ENCODE measurements at places on chromosomes 1 and 21.

DNA sequence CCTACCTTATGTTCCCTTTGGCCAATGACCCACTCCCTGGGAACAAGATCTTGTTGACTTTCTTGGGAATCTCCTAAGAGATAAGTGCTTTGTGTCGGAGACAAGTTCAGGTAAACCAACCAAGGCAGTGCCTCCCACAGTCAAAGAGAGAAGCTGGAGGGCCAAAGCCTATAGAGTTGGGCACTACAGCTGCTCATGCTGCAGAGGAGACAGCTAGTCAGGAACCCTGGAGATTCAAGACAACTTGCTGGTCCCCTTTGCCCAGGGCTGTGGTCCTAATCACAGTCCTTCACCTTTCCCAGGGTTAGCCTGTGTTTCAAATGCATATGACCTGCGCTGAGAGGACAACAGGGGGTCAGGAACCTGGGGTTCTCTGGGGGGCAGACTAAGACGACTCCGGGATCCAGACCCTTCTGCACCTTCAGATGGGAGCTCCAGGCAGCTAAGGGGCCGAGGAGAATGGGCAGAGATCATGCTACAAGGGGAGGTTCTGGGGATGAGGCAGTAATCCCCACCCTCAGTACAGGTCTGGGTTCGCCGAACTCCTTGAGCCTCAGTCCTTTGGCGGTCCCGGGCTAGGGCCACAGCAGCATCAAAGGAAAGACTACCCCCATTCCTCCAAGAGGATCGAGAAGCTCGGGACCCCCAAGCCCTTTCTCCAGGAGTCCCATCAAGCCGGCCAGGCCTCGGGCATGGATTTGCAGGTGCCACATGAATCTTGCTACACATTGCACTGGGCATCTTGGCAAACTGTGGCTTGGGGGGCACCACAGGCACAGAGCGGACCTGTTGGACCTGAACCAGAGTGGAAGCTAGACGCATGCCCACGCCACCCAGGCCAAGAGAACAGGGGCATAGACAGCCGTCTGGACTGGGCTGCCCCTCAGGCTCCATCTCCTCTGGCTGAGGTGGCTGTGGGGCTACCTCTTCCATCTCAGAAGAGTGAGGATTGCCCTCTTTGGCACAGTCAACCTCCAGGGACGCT, 2.0 kb upstream of the USF1 start:
- no peak for DNase-seq

DNA sequence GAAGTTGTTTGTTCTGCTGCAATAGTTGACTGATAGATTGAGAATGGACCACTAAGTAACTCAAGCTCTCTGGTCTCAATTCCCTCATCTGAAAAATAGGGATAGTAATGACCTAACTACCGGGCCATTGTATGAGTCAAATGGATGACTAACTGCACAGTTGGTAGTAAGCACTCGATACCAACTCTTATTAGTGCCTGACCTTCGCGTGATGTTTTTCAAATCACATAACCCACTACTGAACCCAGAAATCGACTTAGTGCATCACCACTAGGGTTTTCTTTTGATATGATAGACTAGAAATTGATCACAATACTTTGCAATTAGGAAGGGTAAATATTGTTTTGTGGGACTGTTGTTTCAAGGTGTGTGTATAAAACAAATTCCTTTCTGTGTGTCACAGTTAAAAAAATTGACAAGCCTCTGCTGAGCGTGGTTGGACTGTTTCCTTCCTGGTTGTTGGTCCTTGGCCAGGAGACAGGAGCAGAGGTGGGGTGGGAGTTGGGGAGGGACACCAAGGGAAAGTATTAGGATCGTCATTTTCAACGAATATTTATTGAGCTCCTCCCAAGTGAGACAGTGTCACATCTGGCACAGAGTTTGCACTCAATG, 54.0 kb upstream of the LRP8 start:
- peak; percentile 56 for DNase-seq

- no peak for DNase-seq
Measured at GRCh38 chr1:30679201-30679975, 44.0 kb downstream of the MATN1 start.

GRCh38 chr21:45347712-45348499, 57.1 kb upstream of the COL18A1 start:
- DNase-seq = no peak

DNA sequence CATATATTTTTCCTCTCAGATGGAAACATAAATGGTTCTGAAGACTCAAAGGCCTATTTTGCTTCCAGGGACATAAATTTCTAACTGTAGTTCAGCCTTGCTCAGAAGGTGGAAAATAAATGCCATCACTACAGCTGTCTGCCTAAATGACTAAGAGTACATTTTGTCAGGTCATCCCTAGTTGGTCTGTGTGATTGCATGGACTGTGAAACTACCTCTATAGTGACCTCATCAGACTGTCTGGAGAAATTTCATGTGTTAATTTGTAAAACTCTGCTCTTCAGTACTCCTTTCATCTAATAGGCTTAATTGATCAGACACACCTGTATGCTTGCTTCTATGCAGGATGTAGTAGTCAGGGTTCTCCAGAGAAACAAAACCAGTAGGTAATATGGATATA, 886.9 kb downstream of the AMY1C start:
- peak; percentile 2 for DNase-seq

Measured in retinal pigment epithelial cell (primary cell).